ENCODE measurements at places on chromosomes 12 and 14.

DNA sequence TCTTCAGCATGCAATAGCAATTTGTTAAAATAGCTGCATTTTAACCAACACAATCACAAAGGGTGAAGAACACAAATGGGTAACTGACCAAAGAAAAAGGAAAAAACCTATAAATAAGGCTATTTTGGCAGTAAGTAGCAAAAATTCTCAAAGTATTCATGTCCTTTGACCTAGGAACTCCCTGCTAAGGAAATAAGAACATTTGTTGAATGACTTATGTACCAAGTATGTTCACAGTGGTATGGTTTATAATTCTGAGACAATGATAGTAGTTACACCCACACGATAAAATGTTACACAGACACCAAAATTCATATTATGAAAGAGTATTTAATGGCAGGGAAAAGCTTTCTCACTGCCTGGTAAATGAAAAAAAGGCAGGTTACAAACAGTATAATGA lies 16.9 kb downstream of the CCDC88C start:
- no peak for DNase-seq

DNA sequence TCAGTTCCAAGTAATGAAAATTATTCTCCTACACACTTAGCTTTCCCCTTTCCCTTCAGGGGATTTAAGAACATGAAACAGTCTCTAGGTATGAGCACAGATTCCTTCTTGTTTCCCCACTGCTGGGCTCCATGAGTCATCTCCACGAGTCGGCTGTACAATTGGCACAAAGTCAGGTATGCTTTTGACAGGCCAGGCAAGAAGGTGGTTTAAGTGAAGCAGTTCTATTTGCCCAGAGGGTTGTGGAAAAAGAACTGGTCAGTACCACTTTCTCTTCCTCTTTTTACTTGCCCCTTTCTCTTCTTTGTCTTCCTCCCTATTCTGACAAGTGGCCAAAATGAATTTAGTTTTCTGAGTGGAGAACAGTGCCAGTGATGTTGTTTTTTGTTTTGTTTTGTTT lies 16.3 kb downstream of the DYNC1H1 start:
- no peak for DNase-seq

DNA sequence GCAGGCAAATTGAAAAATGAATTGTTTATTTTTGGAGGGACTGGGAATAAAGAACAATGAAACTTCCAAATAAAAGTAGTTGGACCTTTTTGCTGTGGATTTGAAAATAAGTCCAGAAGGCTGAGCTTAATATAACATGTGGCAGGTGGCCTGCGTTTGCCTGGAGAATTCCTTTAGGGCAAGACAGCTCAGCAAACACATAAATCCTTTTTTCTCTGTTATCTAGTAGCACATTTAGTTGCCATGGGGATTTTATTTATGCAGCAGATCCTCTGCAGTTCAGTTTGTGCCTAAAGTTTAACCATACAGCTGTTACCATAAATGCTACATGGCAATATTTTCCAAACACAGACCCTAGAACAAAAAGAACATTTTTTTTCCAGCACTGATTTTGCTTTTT lies 180.0 kb downstream of the NPAS3 start:
- DNase-seq: no peak

DNA sequence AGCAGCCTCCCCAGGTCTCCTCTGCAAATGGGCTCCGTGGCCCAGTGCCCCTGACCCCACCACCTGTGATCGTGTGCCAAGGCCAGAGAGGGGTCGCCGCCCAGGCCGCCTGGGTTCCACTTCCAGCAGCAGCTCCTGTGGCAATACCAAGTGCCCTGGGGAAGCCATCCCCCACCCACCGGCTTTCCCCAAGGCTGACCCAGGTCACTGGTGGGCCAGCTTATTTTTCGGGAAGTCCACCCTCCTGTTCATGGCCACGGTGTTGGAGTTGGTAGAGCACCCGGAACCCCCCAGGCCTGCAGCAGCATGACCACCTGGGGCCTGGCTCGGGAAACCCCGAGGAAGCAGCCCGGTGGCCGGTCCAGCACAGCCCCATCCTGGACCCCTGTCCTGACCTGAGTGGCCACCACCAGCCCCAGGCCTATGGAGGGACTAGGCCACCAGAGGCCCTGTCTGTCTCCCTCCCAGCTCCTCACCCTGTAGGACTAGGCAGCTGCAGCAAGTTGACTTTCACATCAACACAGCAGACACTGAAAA lies 40.8 kb upstream of the OASL start:
- no peak for DNase-seq

GRCh38 chr14:21308132-21308478 lies 28.2 kb downstream of the RPGRIP1 start:
- no peak for DNase-seq

DNA sequence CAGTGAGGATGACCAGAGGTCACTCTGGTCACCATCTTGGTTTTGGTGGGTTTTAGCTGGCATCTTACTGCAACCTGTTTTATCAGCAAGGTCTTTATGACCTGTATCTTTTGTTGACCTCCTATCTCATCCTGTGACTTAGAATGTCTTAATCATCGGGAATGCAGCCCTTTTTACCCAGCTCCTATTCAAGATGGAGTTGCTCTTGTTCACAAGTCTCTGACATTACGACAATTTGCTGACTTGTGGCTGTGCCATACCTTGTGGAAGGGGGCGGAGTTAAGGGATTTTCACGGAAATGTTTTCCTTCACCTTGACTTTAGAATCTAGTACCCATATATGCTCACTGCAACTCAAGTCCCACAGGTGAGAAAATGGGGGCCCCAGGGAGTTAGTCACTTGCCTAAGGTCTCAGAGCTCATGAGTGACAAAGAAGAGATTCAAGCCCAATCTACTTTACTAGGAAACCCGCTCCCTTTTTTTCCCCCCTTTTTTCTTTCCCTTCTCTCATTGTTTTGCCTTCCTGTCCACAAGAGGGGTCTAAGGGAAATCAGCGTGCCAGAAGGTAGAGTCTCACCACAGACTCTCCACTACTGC lies 2.7 kb upstream of the MAP1LC3B2 start:
- DNase-seq: no peak

- no peak for DNase-seq
Observed at GRCh38 chr12:82754856-82755255, 68.2 kb downstream of the TMTC2 start.

GRCh38 chr12:12745576-12746211 lies 28.5 kb downstream of the CDKN1B start:
- no peak for DNase-seq

DNA sequence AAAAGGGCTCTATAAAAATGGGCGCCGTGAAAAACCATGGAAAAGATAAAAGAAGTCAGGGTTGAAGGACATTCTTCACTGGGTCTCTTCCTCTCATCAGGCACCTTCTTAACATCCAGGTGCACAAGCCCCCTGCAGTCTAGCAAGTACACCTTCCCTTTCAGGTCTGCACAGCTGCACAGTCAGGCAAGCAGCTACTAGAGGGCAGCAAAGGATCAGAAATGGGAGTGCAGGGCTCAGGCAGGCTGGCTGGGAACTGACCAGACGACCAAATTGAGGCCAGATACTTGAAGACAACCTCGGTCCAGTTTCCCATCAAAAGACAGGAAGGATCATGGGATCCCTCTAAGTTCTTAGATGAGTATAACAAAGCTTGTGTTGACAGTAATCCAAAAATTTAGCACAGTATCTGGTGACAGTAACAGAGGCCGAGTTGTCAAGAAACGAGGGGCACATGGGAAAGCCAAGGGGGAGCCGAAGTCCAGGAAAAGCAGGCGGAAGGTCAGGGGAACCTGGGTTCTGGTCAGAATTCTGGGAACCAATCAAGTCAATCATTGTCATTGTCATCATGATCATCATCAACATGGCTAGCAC lies 10.1 kb upstream of the GRIP1 start:
- peak; percentile 54 for DNase-seq

GRCh38 chr12:123223241-123223668 lies 9.7 kb downstream of the MPHOSPH9 start:
- peak; percentile 79 for DNase-seq

- DNase-seq: no peak
Observed at GRCh38 chr14:20794644-20795369, 7.8 kb downstream of the RNASE1 start.

DNA sequence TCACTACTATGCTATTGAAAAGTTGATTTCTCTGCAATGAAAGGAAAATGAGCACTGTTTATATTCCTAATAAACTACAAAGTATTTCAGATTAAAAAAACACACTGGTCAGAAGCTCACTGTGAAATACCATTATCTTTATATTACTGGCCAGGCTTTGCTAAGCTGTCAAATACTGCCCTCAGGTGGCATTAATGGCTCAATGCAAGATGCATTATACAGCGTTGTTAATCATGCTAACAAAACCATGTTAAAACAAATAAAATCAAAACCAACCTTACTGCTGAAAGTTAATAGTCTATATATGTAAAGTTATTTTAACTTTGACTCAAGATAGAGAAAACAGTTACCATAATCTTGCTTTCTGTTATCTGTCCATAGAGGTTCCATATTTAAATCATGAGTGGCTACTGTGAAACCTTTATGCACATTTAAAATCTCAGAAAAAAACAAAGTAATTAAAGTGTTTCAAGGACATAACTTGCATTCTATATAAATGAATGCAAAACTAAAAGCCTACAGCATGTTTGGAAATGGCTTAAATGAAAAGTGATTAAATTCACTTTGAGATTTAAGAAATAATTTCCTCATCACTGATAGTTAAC lies 121.7 kb downstream of the RALGAPA1 start:
- DNase-seq: peak; percentile 56

DNA sequence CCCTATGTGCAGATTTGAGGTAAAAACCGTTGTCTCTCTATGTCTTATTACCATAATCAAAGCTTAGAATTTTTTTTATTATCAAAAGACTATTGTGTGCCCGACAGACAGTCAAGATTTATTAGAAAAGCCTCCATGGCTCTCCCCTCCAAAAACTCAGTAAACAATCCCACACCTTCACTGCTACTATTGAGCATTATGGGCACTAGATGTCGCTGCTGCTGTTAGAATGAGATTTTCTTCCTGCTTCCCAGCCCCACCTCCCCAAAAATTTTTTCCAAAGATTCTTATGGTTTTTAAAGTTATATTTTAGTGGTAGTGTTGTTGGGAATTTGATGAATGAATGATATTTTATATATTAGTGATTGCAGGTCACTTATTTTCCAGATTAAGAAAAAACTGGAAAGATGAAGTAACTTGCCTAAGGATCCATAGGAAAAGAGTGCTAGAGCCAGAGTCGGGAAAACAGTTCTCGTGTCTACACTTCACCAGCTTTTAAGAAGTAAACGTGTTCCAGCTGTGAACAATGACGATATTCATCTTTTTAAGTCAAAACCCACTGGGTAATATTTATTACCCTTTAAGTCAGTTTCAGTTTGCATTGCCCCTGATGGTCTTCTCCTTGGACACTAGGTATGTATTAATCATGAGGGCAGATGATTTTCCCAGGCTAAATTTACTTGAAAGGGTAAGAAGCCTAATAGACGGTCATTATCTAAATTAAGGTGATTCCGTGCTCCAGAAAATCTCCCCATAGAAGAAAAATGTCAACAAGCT lies 12.2 kb upstream of the FOXG1 start:
- DNase-seq: no peak

DNA sequence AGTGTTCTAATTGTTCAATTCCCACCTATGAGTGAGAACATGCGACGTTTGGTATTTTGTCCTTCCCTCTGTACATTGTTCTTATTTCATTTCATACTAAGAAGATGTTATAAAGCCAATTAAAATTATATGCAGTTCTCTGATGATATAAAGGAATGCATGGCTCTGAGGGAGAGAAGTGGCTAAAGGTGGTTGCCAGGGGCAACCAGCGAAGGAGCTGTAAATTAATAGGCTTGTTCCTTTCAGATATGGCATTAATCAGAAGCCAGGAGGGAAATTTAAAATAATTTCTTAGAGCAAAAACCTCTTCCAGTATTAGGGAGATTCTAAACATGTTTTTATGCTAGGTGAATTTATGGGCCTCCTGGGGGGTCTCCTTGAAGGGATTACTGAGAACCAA lies 227.8 kb downstream of the TMEM117 start:
- DNase-seq: no peak

GRCh38 chr12:45934956-45935355 lies 55.4 kb downstream of the SCAF11 start:
- DNase-seq: no peak

Data from activated CD8-positive, alpha-beta T cell treated with anti-CD3 and anti-CD28 coated beads, Interleukin-2, amount 10 ng/mL, durations not matched to agents 7 days and 5 days (primary cell).